SIG-M5 (cell line): ENCODE measurements at places on chromosomes 12 and 14.
A peak's percentile ranks its signal among the peaks of the same experiment; 100 is the strongest.

GRCh38 chr12:1662761-1663439, 28.0 kb upstream of the ADIPOR2 start:
- DNase-seq: no peak

DNA sequence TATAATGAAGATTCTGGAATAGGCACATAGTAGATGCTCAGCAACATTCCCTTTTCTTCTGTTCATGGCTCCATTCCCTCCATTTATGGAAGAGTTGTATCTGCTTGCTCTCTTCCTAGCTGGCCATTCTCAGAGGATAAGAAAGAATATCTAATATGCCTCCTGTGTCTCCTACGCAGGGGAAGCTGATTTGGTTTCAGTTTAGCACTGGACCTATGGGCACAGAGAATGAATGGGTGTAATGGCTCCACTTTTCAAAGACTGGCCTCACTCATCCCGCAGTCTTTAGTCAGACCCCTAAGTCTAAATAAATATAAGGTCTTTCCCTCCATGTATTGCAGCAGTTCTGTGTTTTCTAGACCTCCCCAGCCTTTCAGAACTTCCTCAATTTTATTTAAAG, 2.0 kb downstream of the PKP2 start:
- no peak for DNase-seq

DNA sequence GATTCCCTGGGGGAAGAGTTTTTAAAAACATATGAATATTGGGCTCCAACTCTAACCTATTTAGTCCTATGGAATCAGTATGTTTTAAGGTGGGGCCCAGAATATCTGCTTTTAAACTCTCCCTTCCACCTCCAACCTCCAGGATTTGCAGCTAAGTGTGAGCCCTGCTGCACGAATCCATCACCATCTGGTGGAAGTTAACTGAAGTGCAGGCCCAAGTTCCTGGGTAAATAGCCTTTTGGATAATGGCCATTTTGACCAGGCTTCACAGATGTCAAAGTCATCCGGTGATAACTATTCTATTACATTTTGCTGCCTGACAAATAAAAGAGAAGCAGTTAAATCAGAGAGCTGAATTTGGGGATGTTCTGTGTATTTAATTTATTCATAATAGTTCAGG, 58.1 kb upstream of the RMST start:
- DNase-seq: no peak

GRCh38 chr12:110349514-110350151, 53.9 kb downstream of the ANAPC7 start:
- DNase-seq: no peak

- DNase-seq: no peak
Measured at GRCh38 chr12:52442600-52443061, 8.5 kb upstream of the KRT75 start.

DNA sequence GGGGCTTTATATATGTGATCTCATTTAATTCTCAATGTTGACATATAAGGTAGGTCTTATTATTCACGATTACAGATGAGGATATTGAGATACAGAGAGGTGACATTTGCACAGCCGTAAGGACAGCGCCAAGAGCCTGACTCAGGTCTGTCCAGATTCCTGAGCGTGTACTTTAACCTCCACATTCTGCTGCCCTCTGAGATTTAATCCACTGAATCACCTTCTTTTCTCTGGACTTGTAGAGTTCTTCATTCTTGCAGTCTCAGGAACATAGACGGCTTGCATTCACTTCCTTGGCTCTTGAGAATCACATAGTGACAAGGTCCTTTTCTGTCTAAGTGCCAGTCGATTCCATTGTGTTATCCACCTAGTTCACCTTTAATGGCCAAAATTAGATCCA, 141.0 kb upstream of the ARHGAP5 start:
- DNase-seq: no peak

- DNase-seq: no peak
Measured at GRCh38 chr12:82130762-82131161, 227.4 kb downstream of the CCDC59 start.

DNA sequence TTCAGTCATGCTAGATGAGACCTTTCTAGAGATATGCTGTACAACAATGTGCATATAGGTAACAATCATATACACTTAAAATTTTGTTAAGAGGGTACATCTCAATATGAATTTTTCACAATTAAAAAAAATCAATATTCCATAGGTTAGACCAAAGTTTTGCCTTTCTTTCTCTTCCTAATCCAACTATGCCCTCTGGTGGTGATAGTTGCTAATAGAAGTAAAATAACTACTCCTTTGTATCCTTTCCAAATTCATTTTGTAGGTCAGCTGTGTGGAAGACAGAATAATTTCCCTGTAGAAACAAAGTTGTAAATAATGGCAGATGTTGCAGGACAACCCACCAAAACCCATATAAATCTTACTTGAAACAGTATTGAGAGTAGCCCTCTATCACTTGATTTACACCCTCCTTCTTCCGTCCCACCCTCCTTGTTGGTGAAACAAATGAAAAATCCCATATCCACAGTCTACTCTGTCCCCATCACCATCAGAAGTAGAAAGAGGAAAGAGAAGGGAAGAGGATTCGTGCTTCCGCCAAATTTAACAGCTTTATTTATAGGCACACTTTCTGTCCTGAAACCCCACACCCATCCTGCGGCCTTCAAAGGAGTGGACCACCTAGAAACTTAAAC, 34.2 kb upstream of the KICS2 start:
- DNase-seq: no peak

DNA sequence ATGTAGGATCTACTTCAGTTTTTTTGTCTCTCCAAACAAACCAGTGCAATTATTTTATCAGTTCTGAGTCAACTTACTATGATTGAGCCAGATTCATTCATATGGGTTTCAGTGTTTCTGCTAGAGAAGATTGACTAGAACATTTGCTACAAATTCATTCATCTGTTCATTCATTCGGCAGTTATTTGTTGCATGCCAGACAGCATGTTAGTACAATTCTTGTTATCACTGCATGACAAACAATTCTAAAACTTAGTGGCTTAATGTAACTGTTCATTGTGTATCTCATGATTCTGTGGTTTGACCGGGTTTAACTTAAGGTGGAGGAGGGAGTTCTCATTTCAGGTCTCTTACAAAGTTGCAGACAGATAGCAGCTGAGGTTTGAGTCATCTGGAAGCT, 52.3 kb downstream of the POLR3B start:
- DNase-seq: no peak

DNA sequence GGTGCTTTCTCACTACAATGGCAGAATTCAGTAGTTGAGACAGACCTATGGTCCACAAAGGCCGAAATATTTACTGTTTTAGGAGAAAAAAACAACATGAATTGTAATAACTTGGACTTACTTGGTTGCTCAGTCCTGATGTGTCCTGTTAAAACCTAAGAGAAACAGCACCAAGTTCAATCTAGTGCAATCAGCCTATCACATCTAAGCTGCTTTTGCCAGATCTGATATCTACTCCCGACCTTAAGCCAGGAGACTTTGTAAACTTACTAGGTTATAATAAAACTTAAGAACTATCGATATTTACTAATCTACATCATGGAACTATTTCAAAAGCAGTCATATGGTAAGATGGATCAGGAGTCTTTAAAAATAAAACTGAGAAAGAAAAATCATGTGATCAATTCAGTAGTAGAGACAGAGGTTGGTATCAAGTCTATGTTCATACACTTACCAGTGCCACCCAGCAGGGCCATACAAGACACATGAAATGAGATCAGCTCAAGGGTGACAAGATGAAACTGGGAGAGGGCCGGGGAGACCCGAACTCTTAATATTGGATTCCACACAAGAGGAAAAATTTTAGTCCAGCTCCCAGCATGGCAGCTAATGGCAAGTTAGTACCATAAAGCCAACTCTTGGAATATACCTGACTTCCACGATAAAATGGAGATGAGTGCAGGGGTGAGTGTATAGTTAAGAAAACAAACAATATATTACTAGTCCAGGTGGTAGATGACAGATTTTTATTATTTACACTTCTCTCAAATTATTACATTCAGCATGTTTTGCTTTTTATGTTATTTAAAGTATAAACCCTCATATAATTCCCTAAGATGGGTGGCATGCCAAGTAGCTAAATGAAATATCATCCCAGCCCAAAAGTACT, 27.5 kb downstream of the NUDT4 start:
- DNase-seq: no peak

GRCh38 chr12:115108129-115109100, 424.4 kb upstream of the TBX3 start:
- no peak for DNase-seq

DNA sequence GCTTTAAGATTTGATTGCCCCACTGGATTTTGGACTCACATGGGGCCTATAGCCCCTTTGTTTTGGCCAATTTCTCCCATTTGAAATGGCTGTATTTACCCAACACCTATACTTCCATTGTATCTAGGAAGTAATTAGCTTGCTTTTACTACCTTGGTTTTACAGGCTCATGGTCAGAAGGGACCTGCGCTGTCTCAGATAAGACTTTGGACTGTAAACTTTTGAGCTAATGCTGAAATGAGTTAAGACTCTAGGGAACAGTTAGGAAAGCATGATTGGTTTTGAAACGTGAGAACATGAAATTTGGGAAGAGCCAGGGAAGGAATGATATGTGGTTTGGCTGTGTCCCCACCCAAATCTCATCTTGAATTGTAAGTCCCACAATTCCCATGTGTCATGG, 419.0 kb upstream of the TMPO start:
- no peak for DNase-seq

- no peak for DNase-seq
Measured at GRCh38 chr12:108594-108993, 42.0 kb downstream of the IQSEC3 start.

- DNase-seq: no peak
Measured at GRCh38 chr14:24398653-24399446, at the start of gene NYNRIN. Gene NYNRIN, plus strand, starts transcription at chr14:24399003. Its CDS starts 244 bp downstream, at chr14:24399247.

GRCh38 chr12:107336695-107337094, 243.3 kb upstream of the CRY1 start:
- DNase-seq: no peak

DNA sequence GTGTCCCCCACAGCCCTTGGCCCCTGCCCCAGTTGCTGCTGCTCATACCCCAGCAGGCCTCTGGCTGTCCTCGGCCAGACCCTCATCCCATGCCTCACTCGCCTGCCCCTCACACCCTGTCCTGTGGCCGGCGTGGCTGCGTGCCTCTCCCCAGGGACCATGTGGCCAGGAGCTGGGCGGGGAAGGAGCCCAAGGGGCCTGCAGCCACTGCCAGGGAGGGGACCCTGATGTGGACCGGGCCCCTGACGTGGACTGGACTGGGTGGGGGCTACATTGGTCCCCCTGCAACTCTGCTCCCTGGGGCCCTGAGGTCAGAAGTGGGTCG, 10.9 kb downstream of the FBRSL1 start:
- DNase-seq: no peak

GRCh38 chr12:69648476-69648875, 37.8 kb upstream of the LRRC10 start:
- DNase-seq: no peak

DNA sequence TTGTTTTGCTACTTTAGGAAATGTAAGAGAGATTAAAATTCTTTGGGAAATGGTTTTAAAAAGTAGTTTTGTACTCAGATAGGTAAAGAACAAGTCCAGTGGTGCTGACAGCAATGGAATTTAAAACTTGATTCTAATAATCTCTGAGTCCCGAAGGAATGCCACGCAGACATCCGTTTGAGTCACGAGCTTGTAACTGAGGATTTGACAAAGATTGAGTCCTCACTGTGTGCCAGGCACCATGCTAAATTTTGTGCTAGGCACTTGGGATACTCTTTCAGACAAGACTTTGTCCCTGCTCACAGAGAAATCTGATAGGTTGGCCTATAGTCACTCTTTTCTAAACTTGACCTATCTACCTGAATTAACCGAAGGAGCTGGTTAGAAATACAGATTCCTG, 12.7 kb downstream of the FLRT2 start:
- no peak for DNase-seq

- DNase-seq: no peak
Measured at GRCh38 chr12:106245767-106246166, 2.1 kb downstream of the CKAP4 start.

GRCh38 chr14:34785223-34786006, 71.0 kb upstream of the CFL2 start:
- no peak for DNase-seq

GRCh38 chr12:110785240-110785639, 42.5 kb upstream of the PPP1CC start:
- DNase-seq: no peak

GRCh38 chr12:122097927-122098756, 19.6 kb downstream of the MLXIP start:
- DNase-seq: no peak

DNA sequence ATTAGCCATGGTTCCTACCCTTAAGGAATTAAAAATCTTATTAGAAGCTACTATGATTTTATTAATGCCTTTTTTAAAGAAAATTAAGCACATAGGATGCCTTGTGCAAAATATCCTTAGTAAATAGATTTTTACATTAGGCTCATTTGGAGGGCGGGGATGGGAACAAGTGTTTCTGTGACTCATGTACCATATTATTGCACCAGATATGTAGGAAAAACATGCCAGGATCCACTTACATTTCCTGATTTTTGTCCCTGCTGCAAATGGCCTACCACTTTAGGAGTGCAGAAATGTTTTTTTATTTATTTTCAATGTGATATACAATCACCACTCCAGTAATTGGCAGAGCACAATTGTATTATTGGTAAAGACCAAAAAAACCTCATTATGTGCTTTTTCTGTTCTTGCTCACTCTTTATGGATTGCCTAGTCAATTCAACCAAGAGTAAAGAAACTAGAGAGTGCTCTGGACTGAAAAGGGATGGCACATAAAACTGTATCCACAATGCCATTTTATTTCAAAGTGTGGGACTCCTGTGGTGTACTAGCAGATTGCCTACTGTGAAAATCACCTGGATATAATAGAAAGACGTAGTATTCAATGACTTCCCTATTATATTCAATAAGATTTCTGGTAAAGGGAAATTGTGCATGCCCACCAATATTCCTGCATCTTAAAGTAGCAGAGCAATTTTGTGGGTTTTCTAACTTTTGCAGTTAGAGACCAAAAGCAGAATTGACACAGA, 86.9 kb downstream of the ANO6 start:
- DNase-seq: no peak

- DNase-seq: no peak
Measured at GRCh38 chr12:98352218-98352811, 163.1 kb upstream of the TMPO start.

GRCh38 chr12:53743266-53744129, 8.3 kb downstream of the CISTR start:
- DNase-seq: peak; percentile 24
